ENCODE measurements at places on chromosomes 1 and 21. TPM values are rescaled to one million over a fixed set of nuclear protein-coding genes. Genes with fewer than 3 reads are reported as not detected.

Gene GJA9
- not detected for polyA plus RNA-seq

Gene NES
- 7.0 TPM for polyA plus RNA-seq

DNA sequence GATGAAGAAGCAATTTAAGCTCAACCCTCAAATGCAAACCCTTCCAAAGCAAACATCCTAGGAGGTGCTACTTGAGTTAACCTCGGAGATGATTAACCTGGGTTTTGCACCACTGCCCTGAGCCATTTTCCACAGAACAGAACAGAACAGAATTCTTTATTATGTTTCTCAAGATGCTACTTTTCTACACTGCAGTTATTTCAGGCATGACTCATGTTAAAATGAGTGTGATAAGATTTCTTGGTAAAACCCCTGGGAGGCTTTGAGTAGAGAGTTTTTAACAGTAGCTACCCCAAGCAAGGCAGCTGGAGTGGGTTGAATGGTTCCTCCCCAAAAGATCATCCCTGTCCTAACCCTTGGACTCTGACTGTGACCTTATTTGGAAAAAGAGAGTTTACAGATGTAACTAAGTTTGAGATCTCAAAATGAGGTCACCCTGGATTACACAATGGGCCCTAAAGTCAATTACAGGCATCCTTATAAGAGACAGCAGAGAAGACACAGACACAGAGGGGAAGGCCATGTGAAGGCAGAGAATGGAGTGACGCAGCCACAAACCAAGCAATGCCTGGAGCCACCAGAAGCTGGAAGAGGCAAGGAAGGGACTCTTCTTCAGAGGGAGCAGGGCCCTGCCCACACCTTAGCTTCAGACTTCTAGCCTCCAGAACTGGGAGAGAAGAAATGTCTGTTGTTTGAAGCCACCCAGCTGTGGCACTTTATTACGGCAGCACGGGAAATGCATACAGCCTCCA lies 153.4 kb downstream of the ETS2 start:
- H3K27ac ChIP-seq = no peak overlapping the region
- H3K36me3 ChIP-seq = no peaks in the 10 kb centered on the region
- H3K4me3 ChIP-seq = no peak overlapping the region

GRCh38 chr1:244989813-244990212 lies 125.5 kb upstream of the HNRNPU start:
- no peak overlapping the region for H3K4me3 ChIP-seq
- no peaks in the 10 kb centered on the region for H3K36me3 ChIP-seq
- DNase-seq = no peak
- H3K27me3 ChIP-seq = no peaks in the 10 kb centered on the region
- no peaks in the 10 kb centered on the region for H3K4me1 ChIP-seq

DNA sequence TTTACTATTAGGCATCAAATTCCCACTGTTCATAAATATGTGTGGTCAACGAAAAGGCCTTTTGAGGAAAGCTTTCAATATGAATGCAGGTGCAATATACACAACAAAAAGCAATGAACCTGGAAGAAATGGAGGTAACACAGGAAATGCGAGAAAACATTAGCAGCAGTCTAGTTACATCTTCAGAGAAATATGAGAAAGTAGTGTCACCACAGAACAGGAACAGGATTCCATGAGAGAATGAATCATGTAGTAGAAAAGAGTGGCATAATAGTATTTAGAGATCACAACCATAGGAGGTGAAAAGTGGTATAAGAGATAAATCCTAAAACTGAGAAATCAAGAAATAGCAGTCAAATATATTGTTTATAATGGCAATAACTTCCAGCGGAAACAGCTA lies 103.7 kb downstream of the AK5 start:
- H3K27ac ChIP-seq = no peak overlapping the region
- no peaks in the 10 kb centered on the region for H3K36me3 ChIP-seq
- H3K27me3 ChIP-seq = no peaks in the 10 kb centered on the region
- no peak for DNase-seq
- no peaks in the 10 kb centered on the region for H3K4me1 ChIP-seq

DNA sequence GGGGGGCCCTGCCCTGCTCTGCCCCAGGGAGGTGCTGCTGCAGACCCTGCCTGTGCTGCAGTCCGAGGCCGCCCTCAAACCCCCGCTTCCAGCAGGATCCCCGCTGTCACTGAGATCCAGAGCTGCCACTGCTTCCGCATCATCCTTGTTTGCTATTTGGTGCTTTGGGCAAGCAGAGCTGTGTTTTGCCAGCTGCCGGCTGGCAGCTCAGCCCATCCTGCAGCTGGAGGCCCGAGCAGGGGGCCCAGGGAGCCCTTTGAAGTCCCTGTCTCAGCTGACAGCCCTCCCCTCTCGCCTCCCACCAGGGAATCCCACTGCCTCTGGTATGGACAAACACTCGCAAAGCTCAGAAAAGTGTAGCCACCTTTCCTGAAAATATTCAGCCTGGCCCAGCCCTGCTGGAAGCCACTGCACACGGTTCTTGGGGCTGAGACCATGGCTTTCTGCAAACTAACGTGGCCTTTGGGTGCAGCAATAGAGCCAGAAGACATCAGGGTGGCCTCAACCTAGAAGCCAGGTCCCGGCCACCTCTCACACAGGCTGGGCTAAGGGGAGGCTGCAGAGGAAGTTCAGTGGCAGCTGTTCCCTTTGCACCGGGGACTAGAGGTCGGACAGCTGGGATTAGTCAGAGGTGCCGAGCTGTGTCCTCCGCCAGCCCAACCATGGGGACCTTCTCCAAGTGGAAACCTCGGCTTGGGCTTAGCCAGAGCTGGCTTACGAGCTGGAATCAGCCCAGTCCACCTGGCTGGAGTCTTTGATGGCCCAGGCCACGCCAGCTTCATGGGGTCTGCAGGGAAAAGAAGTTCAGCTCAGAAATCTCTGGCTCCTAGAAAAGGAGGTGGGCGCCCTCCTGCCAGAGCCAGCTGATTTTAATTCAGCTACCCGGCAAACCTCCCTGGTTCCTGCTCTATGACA lies 107.1 kb downstream of the SPSB1 start:
- H3K27me3 ChIP-seq = no peaks in the 10 kb centered on the region
- H3K36me3 ChIP-seq = no peaks in the 10 kb centered on the region
- H3K4me3 ChIP-seq = no peak overlapping the region

- H3K36me3 ChIP-seq = no peaks in the 10 kb centered on the region
- H3K27ac ChIP-seq = no peak overlapping the region
- H3K4me3 ChIP-seq = no peak overlapping the region
- no peak for DNase-seq
Observed at GRCh38 chr1:85502171-85502570, 37.2 kb upstream of the DDAH1 start.

GRCh38 chr1:93483200-93483599 lies 35.3 kb downstream of the FNBP1L start:
- no peak overlapping the region for H3K4me3 ChIP-seq
- no peaks in the 10 kb centered on the region for H3K27me3 ChIP-seq
- H3K4me1 ChIP-seq = peaks cover 4% of the 10 kb centered on the region
- H3K36me3 ChIP-seq = no peaks in the 10 kb centered on the region
- H3K27ac ChIP-seq = no peak overlapping the region
- DNase-seq = no peak

- H3K4me3 ChIP-seq = no peak overlapping the region
- no peak overlapping the region for H3K27ac ChIP-seq
- H3K36me3 ChIP-seq = no peaks in the 10 kb centered on the region
Observed at GRCh38 chr1:103194060-103194459, 85.7 kb upstream of the COL11A1 start.

DNA sequence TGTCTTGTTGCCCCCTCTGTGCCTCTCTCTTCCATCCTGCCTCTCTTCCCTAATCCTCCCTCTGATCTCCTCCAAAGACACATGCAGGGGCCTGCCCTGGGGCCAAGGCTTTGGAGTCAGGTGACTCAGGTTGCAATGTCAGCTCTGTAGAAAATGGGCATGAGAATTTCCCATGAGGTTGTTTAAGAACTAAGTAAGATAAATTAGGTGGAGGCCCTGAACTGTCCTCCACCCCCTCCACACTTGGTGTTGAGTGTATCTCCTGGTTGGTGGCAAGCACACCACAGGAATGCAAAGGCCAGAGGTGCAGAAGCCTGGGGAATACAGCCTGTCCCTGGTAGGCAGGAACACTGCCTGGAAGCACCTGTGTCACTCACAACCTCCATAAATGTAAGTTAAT lies 63.9 kb upstream of the GRIK3 start:
- H3K27ac ChIP-seq = no peak overlapping the region
- DNase-seq = no peak
- H3K4me3 ChIP-seq = no peak overlapping the region
- no peaks in the 10 kb centered on the region for H3K36me3 ChIP-seq
- H3K27me3 ChIP-seq = no peaks in the 10 kb centered on the region

DNA sequence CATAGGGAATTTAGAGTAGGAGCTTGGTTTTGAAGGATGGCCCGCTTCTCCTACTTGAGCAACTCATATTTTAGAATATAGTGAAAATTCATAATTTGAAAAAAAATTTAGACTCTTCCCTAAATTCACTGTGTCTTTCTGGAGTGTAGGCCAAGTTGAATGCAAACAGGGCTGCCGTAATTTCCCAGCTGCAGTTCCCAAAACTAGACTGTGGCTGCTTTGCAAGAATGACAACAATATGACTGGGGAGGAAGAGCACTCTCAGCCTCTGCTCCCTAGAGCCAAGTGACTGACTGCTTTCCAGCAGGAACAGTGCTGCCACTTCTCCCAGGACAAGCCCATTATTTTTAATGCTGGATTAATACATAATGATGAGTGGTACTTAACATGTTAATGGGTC lies 209.0 kb downstream of the RHOU start:
- DNase-seq = no peak
- no peak overlapping the region for H3K27ac ChIP-seq
- H3K36me3 ChIP-seq = no peaks in the 10 kb centered on the region
- no peaks in the 10 kb centered on the region for H3K27me3 ChIP-seq
- no peaks in the 10 kb centered on the region for H3K4me1 ChIP-seq
- H3K4me3 ChIP-seq = no peak overlapping the region

- H3K36me3 ChIP-seq = no peaks in the 10 kb centered on the region
- no peaks in the 10 kb centered on the region for H3K27me3 ChIP-seq
Observed at GRCh38 chr1:32948905-32949304, 15.7 kb downstream of the RNF19B start.

DNA sequence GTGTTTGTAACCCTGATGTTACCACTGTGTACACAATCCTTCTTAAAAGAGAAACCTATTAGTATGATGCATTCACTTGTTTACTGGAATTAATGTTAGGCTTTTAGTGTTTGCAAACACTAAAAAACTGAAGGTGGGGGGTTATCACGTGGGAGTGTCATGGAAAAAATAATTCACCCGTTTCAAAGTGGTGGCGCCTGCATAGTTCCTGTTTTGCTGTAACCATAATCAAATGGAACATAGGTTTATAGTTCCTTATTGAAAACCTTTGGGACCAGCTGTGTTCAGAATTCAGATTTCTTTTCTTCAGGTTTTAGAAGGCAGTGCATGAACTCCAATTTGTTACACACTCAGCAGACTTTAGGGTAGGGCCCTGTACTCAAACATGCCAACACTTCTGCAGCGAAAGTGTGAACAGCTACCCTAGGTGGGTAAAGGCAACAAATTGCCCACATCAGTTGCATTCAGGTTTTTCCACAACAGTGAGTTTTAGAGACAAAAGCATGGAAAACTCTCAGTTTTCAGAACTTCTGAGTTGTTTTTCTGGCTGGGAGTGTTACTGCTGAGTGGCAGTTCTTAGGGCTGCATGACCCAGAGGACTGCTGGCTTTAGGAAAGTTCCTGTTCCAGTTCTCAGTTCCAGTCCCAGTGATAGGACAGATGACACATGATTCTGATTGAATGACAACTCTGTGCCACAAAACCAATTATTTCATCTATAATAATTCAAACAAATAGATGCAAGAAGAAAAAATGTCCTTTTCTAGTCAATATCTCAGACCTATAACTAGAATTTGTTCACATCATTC lies 29.1 kb upstream of the IVNS1ABP start:
- no peaks in the 10 kb centered on the region for H3K36me3 ChIP-seq
- DNase-seq = no peak
- H3K27me3 ChIP-seq = no peaks in the 10 kb centered on the region

DNA sequence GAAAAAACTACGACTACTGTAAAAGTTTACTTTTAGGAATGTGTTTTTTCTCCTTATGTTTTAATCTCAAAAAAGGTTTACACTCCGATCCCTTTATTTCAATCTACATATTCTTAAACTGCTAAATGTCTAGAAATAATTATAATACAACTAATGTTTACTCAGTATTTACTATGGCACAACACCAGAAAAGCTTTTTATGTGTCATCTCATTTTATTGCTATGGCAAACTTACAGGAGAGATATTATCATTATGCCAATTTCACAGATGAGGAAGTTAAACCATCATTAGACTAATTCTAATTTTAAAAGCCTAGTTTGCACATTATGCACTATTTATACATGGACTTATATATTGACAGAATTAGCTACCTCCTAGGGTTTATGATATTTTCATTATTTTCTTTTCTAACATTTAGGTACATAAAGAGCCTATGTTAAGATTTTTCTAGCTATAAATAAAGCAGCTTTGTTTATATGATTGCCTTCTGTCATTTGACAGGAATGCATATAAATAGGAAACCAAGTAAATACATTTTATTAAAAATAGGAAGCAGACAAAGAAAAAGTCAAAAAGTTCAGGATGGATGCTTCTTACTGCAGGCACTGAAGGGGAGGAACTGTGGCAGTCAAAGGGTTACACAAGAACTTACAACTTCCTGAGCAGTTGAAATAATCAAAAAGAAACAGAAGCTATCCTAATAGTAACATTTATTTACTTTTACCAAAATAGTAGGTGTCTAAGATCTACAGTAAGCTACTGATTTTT lies 442.4 kb downstream of the LTN1 start:
- no peaks in the 10 kb centered on the region for H3K27me3 ChIP-seq
- no peaks in the 10 kb centered on the region for H3K36me3 ChIP-seq
- no peak overlapping the region for H3K4me3 ChIP-seq
- H3K27ac ChIP-seq = no peak overlapping the region

DNA sequence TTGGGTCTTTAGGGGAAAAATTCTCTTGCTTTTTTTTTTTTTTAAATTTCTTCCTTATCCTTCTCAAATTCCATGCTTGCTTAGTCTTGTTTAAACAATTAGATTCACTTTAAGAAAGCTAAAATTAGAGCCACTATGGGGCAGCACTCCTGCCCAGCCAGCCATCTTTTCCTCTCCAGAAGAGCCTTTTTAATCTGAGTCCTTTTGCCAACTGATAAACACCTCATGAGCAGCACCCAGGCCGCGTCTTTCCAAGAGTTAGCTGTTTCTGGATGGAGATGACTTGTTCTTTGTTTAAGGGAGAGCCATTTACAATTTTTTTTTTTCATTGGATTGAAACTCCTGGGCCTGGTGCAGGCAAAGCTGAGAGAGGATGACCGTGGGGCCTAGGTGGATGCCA lies 53.3 kb upstream of the TSPAN2 start:
- no peaks in the 10 kb centered on the region for H3K27me3 ChIP-seq
- no peak overlapping the region for H3K4me3 ChIP-seq
- no peaks in the 10 kb centered on the region for H3K36me3 ChIP-seq
- no peaks in the 10 kb centered on the region for H3K4me1 ChIP-seq
- no peak overlapping the region for H3K27ac ChIP-seq

DNA sequence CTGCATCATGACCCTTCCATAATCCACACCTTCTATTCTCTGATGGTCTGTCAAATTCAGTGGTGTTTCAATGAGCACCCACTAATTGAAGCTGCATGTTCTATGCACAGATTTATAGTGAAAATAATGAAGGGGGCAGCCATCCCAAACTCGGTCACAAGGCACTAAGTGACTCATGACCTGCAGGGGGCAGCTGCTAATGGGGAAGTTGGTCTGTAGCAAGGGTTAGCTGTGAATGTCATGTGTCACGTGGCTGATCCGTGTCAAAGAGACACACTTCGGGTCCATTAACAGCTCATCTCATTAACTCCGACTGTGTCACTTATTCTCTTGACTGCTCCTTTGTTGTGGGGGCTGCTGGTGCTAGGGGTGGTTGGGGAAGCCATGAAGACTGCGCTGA lies 306.6 kb downstream of the PCP4 start:
- no peaks in the 10 kb centered on the region for H3K4me1 ChIP-seq
- H3K27me3 ChIP-seq = no peaks in the 10 kb centered on the region
- H3K36me3 ChIP-seq = no peaks in the 10 kb centered on the region
- no peak for DNase-seq
- no peak overlapping the region for H3K27ac ChIP-seq
- H3K4me3 ChIP-seq = no peak overlapping the region

Data from pancreas (tissue), 10 donors.